ENCODE measurements at places on chromosomes 6 and 20.
A peak's percentile ranks its signal among the peaks of the same experiment; 100 is the strongest.

- DNase-seq, result peak; percentile 10
These were observed 534 bp downstream of the ZNF76 start for GRCh38 chr6:35259948-35260590.

- DNase-seq, result peak; percentile 29
These were observed 102.6 kb downstream of the PERP start for GRCh38 chr6:138004430-138005287.

- DNase-seq, result no peak
These were observed 72.7 kb downstream of the ELOVL4 start for GRCh38 chr6:79874531-79875134.

DNA sequence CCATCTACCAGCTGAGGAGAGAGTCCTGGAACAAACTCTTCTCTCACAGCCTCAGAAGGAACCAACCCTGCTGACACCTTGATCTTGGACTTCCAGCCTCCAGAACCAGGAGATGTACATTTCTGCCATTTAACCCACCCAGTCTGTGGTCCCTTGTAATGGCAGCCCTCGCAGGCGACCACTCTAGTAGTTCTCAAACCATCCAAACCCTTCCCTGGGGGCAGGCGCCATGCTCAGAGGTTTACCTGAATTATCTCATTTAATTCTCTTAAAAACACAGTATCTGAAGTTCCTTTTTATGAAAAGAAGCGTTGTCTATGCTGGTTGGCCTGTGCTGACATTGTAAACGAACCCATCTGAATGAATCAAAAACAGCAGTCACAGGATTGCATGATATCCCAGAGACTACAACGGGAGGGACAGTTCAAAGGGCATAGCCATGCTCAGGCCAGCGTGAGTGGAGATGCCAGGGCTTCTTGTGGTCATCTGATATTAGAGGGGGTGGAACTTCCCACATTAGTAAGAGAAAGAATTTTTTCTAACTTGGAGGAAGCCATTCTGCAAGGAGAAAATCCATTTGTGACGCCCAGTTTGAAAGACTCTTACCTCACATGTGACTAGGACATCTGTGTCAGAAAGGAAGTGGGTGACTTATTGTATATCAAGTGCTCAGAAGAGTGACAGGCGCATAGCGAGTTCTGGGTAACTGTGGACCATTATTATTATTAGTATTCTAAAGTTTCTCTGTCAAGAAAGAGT is 17.2 kb upstream of the TAGAP start:
- DNase-seq, result no peak

DNA sequence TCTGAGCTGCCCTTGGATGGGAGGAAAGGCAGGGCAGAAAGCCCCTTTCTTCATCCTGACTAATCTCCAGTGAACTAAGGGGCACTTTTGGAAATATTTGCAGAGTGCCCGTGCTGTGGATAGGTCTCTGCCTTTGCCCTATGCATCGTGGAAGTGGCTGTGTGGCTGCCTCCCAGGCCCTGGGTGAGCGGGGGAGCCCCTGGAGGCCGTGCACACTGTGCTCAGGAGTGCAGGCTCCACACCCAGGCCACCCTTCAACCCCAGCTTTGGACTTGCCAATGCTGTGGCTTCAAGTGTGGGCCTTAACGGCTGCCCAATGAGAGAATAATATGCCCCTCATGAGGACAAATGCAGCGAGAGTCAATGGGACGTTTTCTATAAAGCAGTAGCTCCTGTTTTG is 36.7 kb upstream of the ARMC2 start:
- DNase-seq, result no peak

DNA sequence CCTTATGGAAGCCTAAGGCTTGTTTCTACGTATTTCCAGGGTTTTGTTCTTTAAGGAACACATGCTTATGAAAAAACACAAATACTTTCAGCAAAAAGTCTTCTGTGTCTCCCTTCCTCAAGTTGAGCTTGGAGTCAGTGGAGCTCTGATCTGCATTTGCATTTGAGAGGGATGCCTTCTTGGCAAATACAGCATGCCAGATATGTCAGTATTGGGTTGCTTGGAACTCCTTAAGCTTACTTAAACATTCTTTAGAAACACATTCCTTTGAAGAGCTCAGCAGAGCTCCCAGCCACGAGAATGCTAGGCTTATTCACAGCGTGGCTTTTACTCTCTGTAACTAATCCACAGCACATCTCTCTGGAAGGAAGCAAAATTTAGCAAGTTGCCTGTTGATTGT is 68.3 kb downstream of the ANKRD6 start:
- no peak for DNase-seq

GRCh38 chr6:42166444-42167141 is 6.6 kb upstream of the GUCA1A start:
- DNase-seq, result peak; percentile 53

DNA sequence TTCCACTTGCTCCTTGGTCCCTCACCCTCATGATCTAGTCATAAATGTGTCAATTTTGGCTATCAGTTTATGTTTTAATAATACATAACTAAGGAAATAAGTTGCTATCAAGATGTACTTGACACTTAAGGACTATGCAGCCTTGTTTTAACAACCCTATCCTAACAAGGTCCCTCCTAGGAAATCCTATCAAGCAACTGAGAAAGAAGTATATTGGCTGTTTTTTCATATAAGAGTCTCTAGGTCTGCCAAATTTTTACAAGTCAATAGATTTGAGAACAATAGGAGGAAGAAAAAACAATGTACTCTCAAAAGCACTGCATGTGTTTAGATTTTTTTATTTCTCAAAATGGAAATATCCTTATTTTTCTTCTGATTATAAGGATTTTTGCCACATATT is 14.7 kb downstream of the FILIP1 start:
- DNase-seq, result no peak

GRCh38 chr6:17932330-17932852 is 55.0 kb downstream of the KIF13A start:
- no peak for DNase-seq

- no peak for DNase-seq
These were observed 95.9 kb downstream of the FYN start for GRCh38 chr6:111777357-111777756.

- no peak for DNase-seq
These were observed 258.1 kb downstream of the CLIC5 start for GRCh38 chr6:45757443-45758130.

DNA sequence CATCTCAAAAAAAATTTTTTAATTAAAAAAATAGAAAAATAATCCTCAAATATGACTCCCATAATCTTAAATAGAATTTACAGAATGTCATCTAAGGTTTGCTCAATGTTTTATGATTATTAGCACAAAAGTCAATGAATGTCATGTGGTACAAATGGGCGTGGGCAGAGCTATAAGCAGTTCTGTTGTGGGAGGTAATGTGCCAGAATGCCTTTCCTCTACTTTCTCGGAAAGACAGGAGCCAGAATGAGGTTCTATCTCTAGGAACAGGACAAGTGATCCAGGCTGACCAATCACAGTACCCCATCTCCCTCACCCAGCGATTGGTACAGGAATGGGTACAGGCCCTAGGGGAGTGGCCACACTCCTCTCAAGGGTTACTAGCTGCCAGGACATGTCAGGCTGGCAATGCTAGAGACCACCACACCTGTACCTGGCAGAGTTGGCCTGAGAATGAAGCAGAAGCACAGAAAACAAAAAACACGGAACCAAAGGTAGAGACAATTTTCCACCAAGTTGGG is 15.1 kb downstream of the RALGAPA2 start:
- no peak for DNase-seq

DNA sequence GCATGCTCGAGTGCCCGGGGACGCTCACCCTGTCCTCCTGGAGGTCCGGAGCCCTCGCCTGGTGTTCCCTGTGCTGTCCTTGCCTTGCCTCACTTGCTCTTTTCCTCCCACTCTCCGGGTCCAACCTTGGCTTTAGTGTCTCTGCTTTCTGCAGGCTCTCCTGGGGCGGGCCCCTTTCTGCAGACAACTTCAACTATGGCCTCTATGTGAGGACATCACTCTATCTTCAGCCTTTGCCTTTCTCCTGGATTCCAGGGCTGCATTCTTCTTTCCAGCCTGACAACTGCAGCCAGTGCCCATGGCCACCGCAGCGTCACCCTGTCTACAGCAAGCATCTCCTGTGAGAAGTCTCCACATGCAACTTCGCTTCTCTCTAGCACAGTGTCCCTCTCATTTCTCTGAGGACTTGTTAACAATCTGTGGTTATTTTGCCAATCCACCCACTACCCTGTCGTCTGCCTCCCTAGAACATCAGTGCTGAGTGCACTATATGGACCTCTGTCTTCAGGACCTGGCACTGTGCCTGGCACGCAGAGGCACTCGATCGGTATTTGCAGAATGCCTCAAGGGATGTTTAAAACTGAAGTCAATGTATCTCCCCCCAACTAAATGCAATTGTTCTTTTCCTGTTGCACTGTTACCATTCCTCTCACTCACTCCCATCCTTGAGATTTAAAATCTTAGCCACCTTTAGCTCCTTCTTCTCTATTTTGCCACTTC is 35.9 kb downstream of the FOXC1 start:
- no peak for DNase-seq

GRCh38 chr6:45423824-45424450 is 46.2 kb upstream of the SUPT3H start:
- DNase-seq, result no peak

- DNase-seq, result no peak
These were observed 672.1 kb downstream of the HACE1 start for GRCh38 chr6:104187616-104188015.

GRCh38 chr6:10513544-10513943 is 7.6 kb upstream of the GCNT2 start:
- no peak for DNase-seq

- no peak for DNase-seq
These were observed 28.0 kb upstream of the TULP4 start for GRCh38 chr6:158284007-158284875.

DNA sequence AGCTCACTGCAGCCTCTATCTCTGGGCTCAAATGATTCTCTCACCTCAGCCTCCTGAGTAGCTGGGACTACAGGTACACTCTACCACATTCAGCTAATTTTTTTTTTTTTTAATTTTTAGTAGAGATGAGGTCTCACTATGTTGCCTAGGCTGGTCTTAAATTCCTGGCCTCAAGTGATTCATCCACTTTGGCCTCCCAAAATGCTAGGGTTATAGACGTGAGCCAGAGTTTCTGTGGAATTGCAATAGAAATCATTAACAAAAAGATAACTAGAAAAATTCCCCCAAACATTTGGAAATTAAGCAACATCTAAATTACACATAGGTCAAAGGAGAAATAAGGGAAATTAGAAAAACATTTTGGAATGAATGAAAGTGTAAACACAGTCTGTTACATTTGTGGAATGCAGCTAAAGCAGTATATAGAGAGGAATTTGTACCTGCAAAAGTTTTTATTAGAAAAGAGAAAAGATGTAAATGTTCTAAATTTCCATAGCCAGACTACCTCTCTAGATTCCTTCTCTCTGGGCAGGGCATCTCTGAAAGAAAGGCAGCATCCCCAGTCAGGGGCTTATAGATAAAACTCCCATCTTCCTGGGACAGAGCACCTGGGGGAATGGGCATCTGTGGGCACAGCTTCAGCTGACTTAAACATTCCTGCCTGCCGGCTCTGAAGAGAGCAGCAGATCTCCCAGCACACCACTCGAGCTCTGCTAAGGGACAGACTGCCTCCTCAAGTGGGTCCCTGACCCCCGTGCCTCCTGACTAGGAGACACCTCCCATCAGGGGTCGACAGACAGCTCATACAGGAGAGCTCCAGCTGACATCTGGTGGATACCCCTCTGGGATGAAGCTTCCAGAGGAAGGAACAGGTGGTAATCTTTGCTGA is 51.3 kb downstream of the ATRN start:
- no peak for DNase-seq

- DNase-seq, result no peak
These were observed 340.5 kb upstream of the SYNCRIP start for GRCh38 chr6:85983032-85983659.

- peak; percentile 21 for DNase-seq
These were observed 694 bp downstream of the MRPS18B start for GRCh38 chr6:30618270-30618797.

DNA sequence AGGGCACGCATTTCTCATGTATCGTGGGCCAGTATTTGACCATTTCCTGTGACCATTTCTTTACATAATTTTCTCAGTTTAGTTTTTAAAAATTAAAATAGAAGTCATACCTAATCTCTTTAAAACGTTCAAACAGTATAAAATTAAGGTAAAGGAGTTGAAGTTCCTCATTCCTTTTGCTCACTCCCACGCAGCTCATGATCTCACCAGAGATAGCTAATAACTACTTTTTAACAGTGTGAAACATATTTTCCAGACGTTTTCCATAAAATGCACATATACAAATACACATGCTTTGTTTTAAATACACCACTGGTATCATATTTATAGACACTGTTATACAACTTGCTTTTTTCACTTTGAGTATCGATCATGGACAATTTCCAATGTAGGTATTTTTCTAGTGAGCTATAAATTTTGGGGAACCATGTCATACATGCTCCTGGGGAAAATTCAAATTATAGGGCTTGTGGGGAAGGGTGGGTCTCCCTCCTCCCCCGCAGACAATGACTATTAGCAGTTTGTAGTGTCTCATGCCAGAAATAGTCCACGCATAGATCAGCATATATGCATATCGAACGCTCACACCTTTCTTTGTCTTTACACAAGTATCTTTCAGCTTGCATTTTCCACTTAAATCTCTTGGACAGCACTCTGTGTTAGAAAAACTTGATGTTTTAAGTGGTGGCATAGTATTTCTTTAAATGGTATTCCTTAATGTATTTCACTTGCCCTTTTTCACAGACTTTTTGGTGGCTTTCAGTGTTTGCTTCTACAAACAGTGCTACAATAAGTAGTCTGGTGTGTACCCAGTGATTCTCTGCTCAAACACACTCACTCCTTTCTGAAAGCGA is 145.5 kb upstream of the ZNF217 start:
- no peak for DNase-seq

DNA sequence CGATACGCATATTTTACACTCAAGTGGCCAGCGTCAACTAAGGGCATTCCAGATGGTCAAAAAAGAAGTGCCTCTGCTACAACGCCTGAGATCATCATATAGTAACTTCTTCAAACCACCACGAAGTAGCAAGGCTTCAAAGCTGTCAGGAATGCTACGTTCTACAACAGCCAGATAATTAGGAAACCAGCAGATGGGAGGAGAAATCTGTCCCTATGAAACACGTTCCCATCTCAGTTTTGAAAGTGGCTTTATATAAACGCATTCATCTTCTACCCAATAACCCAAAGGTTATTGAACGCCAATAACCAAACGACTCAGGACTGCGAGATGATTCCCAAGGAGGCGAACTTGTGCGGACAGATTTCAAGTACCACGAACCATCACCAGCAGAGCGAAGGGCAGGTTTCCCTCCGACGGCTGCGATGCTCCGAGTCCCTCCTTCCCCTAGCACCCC is 1.2 kb downstream of the ABHD12 start:
- no peak for DNase-seq

- no peak for DNase-seq
These were observed 50.6 kb upstream of the LOC128125822 start for GRCh38 chr6:63521475-63522210.

DNA sequence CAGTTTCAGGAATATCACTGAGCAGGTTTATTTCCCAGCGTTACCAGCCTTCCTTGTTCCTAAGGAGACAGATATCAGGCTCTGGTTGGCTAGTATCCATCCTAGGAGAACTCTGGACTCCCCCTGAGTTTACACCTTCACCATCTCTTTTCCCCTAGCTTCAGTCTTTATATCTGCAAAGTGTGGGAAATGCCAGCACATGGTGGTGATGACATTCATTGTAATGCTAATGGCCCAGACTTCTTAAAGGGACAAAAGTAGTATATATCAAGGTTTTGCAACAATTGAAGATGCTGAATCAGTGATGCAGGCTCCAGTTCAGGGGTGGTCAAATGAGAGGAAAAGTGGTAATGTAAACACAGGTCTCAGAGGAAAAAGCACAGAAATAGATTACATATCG is 224.3 kb upstream of the SYNDIG1 start:
- no peak for DNase-seq

GRCh38 chr20:58403272-58403671 is 14.2 kb downstream of the VAPB start:
- no peak for DNase-seq

- peak; percentile 51 for DNase-seq
These were observed 56.6 kb downstream of the SYTL3 start for GRCh38 chr6:158706369-158706982.
